Smooth muscle cell of the brain vasculature (primary cell): ENCODE measurements at places on chromosomes 4 and X.

DNA sequence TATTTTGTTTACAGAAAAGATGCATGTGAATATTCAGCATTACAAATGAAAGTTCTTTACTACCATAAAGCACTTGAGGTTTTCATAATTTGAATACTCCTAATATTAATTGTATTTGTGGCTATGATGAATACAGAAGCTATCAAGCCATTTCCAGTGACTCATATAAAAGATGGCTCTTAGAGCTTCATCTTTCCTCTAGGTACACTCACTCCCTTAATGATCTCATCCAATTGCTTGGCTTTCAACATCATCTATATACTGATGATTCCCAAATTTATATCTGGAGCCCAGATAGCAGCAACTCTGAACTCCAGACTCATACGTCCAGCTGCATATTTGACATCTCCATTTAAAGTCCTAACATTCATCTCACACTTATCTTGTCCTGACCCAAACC lies 183.4 kb upstream of the FAM241A start:
- DNase-seq, result no peak

GRCh38 chr4:184317234-184317918 lies 99.7 kb upstream of the ENPP6 start:
- no peak for DNase-seq

GRCh38 chr4:178395798-178396197 lies 953.6 kb upstream of the AGA start:
- no peak for DNase-seq

GRCh38 chr4:54657551-54658251 lies at the start of gene KIT:
KIT (plus strand) TSS chr4:54657957; CDS start chr4:54658015, 58 bp downstream.
- DNase-seq, result no peak

DNA sequence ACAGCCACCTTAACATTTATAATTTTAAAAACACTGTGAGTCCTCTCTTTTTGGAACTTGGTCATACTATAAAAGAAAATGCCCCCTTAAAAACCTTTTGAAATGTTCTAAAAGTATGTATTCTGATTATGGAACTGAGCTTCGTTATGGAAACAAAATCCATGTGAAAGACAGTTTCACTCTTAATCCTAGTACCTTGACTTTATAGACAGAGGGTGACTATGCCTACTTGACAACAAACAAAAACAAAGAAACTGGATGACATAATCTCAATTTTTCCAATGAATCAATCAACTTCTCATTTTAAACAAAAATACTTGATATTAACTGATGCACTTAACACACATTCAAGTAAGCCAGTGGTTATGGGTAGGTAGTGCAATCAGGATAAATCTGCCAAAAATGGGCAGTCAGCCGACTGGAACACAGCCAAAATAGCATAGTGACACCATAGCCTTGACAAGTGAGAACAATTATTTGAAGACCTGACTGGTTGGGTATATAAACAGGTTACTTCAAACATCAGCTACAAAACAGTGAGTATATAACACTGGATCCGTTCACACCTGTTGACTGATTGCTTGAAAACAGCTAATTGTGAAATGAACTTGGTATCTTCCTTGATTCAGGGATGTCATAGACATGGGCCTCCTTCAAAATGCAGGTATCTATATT lies 265.5 kb downstream of the PPP3CA start:
- no peak for DNase-seq

GRCh38 chr4:141486375-141486997 lies 149.9 kb upstream of the IL15 start:
- DNase-seq, result peak; percentile 24

- no peak for DNase-seq
Observed at GRCh38 chr4:165011403-165011802, 20.4 kb upstream of the TRIM60 start.

GRCh38 chr4:8534611-8535010 lies 45.6 kb upstream of the GPR78 start:
- no peak for DNase-seq

DNA sequence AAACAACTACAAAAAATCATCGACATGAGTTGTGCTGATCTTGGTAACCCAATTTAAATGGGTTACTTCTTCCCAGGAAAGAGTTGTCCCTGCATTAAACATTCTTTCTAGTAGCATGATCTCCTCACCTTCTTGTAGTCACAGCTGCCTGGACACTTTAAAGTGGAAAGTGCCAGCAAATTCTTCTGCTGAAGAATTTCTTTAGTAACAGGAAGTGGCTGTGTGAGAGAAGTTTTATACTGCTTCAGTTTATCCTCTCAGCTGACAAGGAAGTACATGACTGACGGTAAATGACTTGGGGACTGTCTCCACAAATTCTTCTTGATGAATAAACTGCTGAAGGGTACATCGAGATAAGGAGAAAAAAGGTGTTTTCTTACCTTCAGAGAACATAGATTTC lies 18.2 kb upstream of the TNIP3 start:
- DNase-seq, result peak; percentile 7

- no peak for DNase-seq
Observed at GRCh38 chr4:59553721-59554091, 1646.4 kb upstream of the ADGRL3 start.

DNA sequence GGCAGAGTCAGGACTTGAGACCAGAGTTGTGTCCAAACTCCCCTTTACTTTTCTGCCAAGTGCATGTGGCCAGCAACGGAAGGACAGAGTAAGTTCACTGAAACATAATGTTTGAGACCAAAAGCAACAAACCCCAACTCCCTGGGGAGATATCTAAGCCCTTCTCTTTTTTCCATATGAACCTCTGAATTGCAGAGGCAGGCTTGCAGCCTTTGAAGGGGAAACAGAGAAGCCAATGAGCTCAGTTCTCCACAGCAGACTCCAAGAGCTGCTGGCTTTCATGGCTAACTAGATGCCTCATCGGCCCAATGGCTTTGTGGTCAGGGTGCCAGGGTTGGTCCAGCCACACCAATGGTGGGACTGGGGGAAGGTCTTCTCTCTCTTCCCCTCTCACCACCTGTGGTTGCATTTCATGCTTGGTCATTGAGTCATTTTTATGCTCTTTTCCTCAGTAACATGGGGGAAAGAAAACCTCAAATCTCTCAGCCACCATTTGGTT lies 34.0 kb downstream of the STARD8 start:
- DNase-seq, result no peak

DNA sequence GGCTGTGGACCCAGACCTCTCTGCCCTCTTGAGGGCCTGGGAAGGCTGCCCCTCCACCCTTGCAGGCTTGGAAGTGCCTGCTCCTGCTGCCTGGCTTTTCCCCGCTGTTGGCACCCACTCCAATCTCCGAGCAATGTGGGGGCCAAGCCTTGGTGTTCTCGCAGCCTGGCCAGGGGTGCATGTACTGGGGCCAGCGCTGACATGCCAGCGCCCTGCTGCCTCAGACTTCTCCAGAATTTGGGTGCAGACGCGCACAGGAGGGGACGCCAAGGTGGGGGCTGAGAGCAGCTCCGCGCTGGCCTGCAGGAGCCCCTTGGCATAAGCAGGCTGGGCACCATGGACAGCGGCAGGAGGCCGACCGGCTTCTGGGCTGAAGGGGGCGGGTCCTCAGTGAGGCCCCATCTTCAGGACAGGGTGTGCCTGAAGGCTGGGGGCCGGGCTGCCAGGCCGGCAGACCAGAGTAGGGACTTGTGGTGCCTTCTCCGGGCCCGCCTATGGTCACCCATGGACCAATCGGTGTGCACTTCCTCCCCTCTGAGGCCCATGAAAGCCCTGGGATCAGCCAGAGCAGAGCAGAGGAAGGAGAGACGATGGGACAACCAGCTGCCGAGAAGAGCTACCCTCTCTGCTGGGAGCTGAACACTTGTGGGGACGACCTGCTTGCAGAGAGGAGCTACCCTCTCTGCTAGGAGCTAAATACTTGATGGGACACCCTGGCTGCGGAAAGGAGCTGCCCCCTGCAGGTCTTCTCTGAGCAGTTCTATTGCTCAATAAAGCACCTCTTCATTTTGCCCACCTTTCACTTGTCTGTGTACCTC lies 118.3 kb downstream of the DNAAF6 start:
- DNase-seq, result no peak
